ENCODE measurements at places on chromosomes 3 and 15.
A peak's percentile ranks its signal among the peaks of the same experiment; 100 is the strongest.

DNA sequence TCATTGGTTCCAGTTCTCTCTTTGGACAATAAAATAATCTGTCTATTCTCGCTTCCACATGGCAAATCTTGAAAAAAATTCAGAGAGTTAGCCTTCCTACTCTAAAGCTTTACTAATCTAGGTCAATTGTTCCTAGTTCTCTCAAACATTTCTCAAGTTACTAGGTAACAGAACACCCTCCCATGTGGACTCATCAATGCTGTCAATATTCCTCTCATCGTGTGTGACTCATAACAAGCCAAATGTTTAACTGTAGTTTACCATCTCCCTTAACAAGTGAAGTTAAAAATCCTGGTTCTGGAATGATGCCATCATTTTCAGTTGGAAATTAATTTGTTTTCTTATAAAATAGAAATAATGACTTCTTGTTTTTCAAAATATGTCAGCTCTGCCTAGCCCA, 438.6 kb downstream of the ROBO1 start:
- DNase-seq: no peak

- no peak for DNase-seq
These were observed 32.2 kb upstream of the TM2D3 start for GRCh38 chr15:101684384-101684783.

GRCh38 chr3:102141928-102142239, 292.6 kb downstream of the NFKBIZ start:
- DNase-seq: no peak

DNA sequence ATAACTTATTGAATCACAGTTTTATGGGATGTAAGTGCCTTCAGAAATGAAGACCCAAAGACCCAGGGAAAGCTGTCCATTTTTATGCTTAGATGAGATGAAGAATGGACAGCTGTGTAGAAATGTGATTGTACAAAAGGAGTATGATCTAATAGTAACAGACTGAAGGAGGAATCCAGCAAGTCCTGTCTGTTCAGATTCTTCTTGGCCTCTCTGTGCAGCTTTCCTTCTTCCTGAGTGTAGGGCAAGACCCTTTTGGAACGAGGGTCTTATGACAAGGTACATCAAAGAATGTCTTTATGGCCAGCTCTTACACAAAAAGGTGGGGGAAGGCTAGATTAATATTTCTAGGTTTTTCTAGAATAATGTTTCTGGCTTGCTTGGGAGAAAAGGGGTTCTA, 1.4 kb upstream of the KIF23 start:
- DNase-seq: no peak

DNA sequence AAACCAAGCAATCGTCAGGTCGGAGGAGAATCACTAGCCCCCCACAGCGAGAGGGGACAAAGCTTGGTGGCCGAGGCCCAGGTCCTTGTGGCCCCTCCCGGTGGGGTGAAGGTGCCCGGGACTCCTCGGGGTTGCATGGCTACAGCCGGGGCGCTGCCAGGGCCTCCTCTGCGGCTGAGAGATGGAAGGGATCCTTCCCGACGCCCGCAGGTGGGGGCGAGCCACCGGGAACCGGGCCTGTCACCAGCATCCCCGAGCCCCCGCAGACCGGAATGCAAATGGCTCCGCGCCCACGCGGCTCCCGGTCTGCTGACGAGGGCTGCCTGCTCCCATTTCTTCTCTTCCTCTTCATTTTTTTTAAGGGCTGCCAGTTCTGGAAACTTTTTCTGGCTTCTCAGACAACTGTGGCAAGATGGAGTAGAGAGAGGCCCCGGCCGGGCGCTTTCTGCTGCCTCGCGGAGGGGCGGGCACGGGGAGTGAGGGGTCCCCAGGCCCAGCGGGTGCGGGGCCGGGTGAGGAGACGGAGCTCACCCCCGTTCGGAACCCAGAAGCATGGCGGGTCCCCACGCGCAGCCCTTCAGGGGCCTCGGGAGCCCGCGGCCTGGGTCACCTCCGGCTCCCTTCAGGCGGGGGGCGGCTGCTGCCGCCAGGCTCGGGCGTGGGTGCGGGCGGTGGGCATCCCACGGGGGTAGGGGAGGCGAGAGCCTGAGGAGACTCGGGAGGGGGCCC, 27.5 kb downstream of the MELTF start:
- DNase-seq: no peak

- DNase-seq: no peak
These were observed 251.9 kb downstream of the CDIN1 start for GRCh38 chr15:36831125-36831903.

DNA sequence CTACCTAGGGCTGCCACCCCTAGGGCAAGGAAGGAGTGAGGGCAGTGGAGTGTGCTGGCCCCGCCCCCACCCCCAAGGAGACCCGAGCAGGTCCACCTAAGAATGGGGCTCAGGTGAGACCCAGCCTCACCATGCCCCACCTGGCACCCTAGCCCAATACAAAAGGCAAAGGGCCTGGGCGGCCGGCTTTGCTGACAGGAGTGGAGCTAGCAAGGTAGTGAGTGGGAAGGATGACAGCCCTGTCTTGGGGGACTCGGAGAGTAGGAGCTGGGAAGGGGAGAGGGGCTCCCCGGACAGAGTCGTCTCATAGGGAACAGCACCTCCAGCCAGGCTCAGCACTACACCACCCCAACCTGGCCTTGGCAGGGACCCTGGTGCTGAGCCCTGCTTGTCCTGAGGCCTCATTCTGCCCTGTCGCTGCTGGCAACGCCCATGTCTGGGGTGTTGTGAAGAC, 12.1 kb downstream of the C15orf39 start:
- no peak for DNase-seq

GRCh38 chr15:98746375-98747155, 98.2 kb downstream of the IGF1R start:
- DNase-seq: no peak

GRCh38 chr3:98986073-98986472, 84.6 kb upstream of the DCBLD2 start:
- DNase-seq: no peak

DNA sequence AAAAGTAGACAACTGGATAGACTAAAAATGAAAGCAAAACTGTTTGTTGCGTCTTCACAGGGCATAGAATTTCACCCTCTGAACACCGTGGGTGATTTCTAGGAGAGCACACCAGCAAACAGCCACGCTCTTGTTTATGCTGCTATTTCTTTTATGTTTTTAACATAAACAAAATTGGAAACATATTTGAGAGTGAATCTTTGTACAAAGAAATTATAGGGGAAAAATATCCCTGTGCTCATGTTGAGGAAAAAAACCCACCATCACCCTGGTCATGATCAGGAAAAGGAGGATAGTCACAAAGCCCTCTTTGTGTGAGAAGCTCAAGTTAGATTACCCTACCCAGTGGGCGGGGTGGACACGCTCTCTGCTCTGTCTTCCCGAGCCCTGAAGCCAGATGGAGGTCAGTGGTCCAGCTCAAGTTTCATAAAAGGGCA, 313.3 kb downstream of the SATB1 start:
- DNase-seq: peak; percentile 15

GRCh38 chr3:45730409-45731154, 41.4 kb downstream of the SACM1L start:
- no peak for DNase-seq

DNA sequence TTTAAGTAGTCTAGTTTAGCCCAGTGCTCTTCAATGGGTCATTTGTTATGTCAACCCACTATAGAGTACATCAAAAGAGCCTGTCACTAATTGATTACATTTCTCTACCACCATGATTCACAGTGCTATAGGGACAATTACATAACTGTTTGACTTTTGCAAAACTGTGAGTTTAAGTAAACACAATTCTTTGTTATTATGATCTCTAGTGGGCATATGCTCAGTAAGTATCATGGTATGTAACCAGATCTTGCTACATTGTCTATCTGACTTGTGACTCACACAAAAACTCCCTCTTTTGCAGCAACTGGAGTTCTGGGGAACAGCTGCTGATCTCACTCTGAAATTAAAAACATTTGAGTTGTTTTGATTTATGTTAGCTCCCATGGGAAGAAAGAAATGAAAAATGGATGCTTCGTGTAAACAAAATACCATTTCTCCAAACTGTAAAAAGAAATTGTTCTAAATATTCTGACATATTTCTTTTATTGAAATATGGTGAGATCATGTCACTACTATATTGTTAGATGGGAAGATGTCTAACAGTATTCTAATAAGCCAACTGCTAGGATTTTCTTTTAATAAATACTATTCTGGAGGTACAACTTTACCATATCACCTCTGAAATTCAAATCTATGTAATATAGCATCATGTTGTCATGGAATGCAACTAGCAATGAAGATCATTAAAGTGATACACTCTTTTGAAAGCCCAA, 470.4 kb downstream of the ROBO1 start:
- no peak for DNase-seq

GRCh38 chr15:49495993-49496753, 73.1 kb downstream of the FGF7 start:
- DNase-seq: no peak

DNA sequence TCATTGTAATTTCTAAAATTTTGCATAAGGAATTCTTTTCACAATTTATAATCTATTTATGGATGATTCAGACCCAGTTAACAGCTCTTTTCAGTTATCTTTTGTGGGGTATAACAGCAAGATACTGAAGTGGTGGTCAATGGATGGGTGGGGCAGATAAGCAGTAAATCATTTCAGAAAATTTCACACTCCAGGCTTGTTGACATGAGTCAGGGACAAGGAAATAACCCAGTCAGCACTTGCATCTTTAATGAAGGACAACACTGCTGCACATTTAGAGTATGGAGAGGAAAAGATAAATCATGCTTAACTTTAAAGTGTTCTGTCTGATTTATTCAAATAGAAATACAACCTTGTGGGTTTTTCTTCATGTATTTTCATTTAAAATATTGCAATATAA, 181.6 kb downstream of the ROBO1 start:
- DNase-seq: no peak

- peak; percentile 51 for DNase-seq
These were observed at the start of gene RFX7 for GRCh38 chr15:56243163-56244037. TSS of gene RFX7 (minus strand) at chr15:56243879. CDS start at chr15:56243285, 594 bp downstream.

DNA sequence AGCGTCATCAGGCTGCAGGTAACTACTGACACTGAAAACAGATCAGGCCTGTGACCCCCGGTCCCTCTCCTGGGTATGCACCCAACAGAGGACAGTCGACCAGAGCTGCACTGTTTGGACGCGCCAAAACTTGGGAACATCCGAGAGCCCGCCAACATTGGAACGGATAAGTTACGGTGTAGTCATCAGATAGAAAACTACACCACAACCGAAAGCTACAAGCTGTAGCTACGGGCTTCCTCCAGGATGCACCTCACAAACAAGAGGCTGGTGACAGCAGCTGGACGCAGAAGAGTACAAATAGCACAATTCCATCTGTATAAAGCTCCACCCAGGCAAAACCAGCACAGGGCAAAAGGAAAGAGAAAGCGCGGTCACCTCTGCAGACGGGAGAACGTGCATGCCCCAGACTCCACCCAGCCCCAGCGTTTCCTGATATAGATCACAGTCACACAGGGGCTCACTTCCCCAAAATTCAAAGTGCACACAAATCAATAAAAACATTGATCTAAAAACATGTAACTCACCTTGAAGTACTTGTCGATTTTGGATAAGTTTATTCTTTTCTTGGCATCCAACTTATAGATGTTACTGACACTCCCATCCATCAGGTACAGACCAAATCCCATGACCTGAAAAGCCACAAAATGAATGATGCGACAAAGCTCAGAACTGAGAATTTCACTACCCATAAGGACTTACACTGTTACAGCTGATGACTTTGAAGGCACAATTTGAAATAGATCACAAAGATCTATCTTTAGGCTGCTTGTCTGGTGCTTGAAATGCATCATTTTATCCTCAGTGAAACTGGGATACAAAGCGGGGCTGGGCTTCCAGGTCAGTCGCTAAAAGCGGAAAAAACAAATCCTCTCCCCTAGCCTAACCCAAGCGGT, 43.3 kb downstream of the CYFIP1 start:
- DNase-seq: no peak

GRCh38 chr15:35115155-35115725, 30.1 kb upstream of the NANOGP8 start:
- no peak for DNase-seq

- no peak for DNase-seq
These were observed 58.6 kb downstream of the SIDT1 start for GRCh38 chr3:113590983-113591382.

DNA sequence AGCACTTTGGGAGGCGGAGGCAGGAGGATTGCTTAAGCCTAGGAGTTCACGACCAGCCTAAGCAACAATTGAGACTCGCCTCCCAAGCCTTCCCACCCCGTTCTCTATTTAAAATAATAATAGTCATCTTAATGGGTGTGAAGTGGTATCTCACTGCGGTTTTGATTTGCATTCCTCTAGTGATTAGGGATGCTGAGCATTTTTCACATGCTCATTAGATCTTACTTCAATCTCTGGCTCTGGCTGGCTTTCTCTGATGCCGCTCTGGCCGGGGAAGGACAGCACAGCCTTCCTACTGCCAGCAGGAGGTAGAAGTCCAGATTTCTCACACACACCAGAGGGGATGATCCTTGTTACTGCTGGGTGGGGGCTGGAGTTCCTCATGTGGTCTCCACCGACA, 7.4 kb upstream of the EIF4A2 start:
- no peak for DNase-seq

GRCh38 chr3:183338520-183338919, 85.5 kb downstream of the B3GNT5 start:
- DNase-seq: no peak

- no peak for DNase-seq
These were observed 1076.1 kb downstream of the AGBL1 start for GRCh38 chr15:87155771-87156170.

DNA sequence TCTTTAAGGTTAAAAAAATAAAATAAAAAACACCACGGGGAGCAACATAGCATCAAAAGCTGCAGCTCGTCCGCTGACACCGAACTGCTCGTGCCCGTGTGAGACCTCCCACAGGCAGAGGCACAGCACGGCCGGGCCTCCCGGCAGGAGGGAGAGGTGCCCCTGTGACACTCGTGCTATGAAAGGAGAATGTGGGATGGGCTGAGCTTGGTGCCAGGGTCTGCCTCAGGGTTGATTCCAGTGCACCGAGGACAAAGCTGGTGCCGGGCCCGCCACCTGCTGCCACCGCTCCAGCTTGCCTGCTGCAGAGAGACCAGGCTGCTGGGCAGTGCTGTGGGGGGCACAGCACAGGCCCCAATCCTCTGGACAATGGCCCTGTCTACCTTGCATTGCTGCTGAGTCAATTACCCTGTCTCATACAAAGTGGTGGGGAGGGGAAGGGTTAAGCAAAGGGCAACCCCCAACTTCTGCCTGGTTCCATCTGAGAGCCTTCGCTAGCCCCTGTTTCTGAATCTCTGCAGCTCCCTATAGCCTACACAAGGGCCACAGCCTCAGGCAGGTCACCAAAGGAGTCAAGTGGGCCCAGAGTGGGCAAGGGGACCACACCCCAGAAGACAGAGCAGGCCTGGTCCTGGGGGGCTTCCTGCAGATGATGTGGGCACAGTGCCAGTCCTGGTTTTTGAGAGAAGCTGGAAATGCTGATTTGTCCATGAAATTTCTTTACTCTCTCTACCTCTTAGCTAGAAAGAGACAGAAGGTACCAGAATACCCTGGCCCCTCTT, 74.0 kb upstream of the SNRPA1 start:
- DNase-seq: no peak

GRCh38 chr3:59526999-59527398, 477.2 kb upstream of the CFAP20DC start:
- DNase-seq: no peak

GRCh38 chr3:61966200-61966599, 404.8 kb downstream of the PTPRG start:
- DNase-seq: no peak
